ENCODE measurements at places on chromosomes 2 and 18. TPM values are rescaled to one million over a fixed set of nuclear protein-coding genes. Genes with fewer than 3 reads are reported as not detected.

UGT1A3 gene
- total RNA-seq, result not detected

RAD51AP2 gene
- not detected for total RNA-seq

FEV gene
- total RNA-seq, result not detected

DNA sequence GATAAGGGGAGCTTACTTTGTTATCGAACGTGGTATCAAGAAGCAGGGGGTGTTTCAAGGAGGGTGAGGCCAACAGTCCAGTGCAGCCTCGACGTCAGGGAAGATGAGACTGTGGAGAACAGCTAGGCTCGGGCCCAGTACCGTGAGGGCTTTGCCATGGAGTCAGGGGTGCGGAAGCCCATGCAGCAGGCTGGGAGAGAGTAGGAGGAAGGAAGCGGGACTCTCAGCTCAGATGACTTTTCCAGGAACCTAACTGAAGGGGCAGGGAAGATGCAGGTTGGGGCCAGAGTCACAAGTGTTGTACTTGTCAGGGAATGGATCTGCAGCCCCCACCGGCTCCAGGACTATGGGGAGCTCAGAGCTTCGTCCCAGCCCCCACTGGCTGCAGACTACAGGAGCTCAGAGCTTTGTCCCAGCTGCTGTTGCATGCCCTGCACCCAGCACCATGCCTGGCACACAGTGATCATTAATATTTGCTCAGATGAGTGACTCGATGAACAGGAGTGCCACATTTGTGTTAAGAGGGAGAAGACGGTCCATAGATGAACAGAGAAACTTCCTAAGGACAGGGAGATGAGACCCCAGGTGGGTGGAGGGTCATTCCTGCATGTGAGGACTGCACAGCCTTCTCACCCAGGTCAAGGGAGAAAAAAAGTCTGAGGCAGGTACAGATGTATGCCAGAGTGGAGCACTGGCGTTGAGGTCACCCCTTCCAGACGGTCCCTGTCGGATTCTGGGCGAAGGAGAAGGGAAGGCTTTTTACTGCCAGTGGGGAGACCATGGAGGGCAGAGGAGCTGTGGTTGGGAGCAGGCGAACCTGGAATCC lies 36.4 kb downstream of the PTGR3 start:
- no peak for DNase-seq

- DNase-seq, result no peak
Observed at GRCh38 chr2:12819721-12820120, 103.0 kb downstream of the TRIB2 start.

DNA sequence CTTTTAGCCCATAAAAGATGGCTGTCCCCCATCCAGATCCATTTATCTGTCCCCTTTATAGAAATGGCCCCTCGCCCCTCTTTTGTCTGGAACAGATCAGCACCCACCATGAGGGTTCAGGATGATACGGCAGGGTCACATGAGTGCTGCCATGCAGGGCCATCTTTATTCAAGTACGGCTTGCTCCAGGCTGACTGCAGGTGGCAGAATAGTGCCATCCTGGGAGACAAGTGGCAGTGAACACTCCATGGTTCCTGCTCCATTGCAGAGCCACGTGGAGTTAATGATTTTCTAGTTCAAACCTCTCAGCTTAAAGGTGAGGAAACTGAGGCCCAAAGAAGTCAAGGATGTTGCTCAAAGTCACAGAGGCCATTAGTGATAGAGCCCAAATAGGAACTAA lies 180.6 kb downstream of the CLIP4 start:
- DNase-seq, result no peak

- DNase-seq, result no peak
Observed at GRCh38 chr2:165064743-165065142, 109.4 kb upstream of the SLC38A11 start.

GRCh38 chr2:156309167-156309566 lies 23.4 kb downstream of the NR4A2 start:
- no peak for DNase-seq

- no peak for DNase-seq
Observed at GRCh38 chr2:76678383-76679024, 843.7 kb downstream of the LRRTM4 start.

GRCh38 chr2:197838579-197838978 lies 34.2 kb downstream of the PLCL1 start:
- DNase-seq, result no peak

DNA sequence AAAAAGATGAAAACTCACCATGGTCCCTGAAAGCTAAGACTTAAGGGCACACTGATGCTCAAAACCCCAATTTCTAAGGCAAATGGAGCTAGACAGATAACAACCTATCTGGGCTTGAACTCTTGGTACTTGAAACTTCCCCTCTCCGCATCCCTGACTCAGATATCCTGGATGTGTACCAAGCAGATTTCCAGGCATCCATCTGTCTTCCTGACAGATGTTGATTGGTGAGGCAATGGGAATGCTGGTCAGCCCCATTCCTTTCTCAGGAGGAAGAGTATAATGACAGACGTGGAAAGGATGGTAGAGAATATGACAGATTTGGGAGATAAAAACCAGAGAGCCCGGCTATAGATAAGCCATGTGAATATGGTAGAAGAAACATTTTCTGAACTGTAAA lies 69.2 kb downstream of the ADD2 start:
- no peak for DNase-seq
